ENCODE measurements at places on chromosomes 13 and 19.

GRCh38 chr13:64311112-64311511 lies 2895.5 kb upstream of the PCDH20 start:
- DNase-seq: no peak

- DNase-seq: no peak
Measured at GRCh38 chr19:45444318-45445041, 20.8 kb upstream of the ERCC1 start.

DNA sequence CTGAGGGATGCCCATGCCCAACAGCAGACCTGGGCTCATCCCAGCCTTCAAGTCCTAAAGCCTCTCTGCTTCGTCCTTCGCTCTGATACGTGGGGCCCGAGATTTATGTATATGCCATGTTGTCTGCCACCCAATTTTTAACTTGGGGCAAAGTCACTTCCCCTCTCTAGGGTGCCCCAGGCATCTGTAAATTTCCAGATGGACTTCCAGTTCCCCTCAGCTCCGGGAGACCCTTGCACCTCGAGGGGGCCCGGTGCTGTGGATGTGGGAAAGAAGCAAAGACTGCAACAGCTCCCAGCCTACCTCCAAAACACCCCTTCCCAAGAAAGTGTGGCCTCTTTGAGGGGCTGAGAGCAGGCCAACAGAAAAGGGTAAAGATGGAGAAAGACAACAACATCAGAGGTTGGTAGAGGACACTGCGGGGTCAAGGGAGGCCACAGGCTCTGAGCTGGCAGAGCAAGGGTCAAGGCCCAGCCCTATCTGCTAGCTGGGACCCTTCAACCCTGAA lies 97.4 kb downstream of the STK24 start:
- no peak for DNase-seq

DNA sequence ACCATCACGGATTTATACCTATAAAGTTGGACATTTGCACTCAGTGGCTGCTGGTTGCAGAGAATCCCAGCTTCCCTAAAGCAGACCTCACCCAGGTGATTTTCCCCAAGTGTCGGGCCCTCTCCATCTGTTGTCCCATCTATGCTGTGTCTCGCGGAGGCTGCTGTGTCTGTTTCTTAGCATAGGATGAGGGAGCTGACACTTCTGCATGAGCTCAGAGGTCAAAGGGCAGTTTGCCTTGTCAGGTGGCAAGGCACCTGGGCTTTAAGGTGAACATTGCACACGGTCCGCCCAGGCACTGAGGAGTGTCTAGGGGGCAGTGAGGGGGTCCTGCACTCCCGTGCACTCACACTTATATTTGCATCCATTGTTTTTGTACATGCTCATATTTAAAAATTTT lies 151.6 kb downstream of the ZIC5 start:
- no peak for DNase-seq

GRCh38 chr13:106494506-106494905 lies 41.0 kb downstream of the EFNB2 start:
- DNase-seq: no peak

DNA sequence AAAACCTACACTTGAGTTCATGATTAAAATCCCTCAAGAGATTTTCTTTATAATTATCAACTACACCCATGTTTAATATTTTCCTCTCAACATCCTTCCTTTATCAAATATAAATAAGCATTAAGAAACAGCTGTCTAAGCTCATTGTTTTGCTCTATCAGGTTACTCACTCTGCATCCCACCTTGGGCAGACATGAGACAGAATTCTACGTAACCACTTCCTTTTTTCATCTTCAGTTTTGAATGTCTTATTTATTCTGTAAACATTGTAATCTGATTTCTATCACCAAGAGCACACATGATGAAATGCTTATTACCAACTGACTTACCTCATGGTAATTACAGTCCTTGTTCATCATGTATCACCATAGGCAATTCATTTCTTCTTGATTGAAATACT lies 1256.6 kb upstream of the ATXN8OS start:
- DNase-seq: no peak

DNA sequence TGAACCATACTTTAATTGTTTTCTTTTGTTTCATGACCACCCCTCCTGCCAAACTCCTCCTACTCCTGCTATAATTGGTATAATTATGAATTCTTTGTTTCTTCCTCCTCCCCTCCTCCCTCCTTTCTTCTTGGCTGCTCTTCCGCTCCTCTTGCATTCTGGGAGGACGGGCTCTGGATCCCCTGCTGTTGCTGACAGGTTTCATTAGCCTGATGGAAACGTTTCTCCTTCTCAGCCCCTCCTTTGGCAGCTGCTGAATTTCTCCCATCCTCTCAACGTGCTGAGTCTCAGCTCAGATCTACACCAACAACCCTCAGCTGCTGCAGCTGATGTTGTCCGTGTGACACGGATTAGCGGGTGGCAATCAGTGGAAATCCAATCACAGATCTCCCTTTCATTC lies 97.1 kb upstream of the UBAC2 start:
- no peak for DNase-seq

DNA sequence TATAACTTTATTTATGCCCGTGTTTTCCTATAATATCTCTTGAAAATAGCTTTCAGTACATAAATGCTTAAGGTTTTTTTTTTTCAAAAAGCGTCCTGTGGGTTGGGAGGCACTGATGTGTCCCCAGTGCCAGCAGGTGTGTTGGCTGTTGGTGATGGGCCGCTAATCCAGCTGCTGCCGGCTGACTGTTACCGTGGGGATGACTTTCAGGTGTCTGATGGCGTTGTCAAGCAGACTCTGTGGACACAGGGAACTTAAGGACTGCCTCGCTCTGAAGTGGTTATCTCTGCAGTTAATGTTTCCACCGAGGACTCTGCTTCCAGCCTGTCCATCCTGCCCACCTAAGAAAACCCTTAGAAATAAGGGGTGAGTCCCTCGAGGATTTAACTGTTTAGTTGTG lies 94.5 kb downstream of the ANKRD10 start:
- DNase-seq: no peak

DNA sequence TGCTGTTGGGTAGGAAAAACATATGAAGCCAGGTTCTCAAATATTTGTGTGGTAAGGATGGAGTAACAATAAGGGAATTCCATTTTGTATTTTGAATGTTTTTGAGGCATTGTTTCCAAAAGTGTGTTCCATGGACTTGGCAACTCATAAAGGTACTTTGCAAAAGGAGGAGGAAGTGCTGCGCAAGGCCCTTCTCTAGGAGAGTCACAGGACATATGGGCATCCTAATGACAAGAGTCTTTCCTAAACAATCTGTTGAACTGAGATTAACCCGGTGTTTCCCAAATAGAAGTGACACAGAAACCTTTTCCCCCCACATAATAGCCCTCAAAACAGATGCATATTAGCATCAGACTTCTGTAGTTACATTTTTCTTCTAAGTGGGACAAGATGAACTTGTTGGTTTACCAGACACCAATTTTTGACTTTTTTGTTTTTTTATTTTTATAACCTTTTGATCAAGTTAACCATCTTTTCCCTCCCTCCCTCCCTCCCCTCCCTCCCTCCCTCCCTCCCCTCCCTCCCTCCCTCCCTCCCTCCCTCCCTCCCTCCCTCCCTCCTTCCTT lies 209.3 kb downstream of the PCCA start:
- no peak for DNase-seq

GRCh38 chr13:109859216-109859835 lies 72.9 kb upstream of the IRS2 start:
- DNase-seq: no peak

- no peak for DNase-seq
Measured at GRCh38 chr13:50914848-50915247, 5.3 kb downstream of the RNASEH2B start.

DNA sequence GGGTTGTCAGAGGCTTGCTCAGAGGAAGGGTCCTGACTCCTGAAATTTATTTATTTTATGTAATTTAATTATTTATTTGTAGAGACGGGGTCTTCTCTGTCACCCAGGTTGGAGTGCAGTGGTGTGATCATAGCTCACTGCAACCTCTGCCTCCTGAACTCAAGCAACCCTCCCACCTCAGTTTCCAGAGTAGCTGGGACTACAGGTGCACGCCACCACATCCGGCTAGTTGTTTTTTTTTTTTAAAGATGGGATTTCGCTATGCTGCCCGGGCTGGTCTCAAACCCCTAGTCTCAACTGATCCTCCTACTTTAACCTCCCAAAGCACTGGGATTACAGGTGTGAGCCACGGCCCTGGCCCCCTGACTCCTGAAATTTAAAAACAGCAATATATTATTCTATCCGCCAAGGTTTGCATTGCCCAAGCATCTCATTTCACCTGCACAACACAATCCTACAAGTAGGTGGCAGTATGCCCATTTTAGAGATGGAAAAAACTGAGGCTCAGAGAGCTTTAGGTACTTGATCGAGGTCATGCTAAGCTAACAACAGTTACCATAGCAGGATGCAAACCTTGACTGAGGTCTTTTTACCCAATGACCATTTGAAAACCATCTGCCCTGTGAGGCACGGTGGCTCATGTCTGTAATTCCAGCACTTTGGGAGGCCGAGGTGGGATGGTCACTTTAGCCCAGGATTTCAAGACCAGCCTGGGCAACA lies 18.1 kb downstream of the ARHGEF18 start:
- DNase-seq: no peak

DNA sequence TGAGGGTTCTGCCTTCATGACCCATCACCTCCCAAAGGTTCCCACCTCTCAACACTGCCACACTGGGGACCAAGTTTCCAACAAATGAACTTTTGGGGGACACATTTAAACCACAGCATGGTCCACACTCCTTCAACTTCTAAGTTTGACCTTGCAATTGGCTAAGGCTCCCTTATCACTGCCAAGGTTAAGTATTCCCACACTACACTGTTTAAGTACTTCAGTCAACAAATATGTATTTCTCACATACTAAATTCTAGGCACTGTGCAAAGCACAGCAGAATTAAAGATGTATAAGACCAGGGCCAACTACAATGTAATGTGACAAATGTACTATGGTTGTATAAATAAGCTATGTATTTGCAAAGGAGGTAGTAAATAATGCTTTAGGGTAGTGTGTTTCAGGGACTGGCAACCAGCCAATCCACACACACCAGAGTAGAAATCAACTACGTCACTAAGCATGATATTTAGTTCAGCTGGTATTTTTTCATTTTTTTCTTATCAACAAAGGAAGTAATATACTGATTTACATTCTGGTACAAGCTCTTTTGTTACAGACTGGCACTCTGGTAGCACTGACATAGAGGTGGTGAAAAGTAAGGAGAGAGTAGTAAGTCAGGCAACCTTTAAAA lies 12.2 kb downstream of the NUFIP1 start:
- no peak for DNase-seq

DNA sequence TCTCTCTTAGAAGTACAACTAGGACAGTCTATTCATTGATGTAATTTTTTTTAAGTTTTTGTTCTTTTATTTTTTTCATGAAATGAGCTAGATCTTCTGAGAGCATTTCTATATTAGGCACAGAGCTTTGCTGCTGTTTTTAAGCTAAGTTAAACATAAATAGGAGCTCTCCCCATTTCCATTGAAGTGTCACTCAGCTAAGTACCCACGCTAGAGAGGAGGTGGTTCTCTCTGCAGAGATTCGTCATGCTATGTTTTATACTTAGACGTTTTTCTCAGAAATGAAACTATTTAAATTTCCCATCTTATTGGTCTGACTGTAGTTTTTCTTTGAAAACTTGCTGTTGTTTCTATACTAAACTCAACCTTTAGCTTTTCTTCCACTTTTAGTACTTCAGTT lies 271.5 kb downstream of the PCDH9 start:
- no peak for DNase-seq

DNA sequence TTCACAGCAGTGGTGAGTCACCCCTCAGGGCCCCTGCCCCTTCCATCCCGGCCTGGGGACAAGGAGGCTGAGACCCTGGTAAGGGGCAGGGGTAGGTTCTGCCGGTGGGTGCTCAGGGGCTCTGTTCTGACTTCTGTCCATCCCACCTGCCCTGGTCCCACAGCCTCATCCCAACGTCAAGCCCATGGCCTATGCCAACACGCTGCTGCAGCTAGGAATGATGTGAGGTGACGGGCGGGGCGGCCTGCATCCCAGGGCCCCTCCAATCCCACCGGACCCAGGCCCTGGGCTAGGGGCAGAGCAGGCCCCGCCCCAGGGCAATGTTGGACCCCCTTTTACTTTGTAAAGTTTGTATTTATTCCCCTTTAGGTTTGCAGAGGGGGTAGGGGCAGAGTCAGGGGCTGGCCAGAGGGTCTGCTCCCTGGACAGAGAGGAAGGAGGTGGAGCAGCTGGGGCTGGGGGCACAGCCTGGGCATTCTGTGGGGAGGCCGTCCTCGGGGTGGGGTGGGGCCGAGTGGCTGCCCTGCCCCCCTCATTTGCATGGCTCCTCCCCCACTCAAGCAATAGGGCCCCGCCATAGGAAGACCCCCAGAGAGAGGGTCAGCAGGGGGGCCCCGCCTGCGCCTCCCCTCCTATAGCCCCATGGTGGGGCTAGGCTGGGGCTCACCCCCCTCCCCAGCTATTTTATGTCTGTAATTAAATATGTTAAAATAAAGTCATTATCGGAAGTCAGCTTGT lies 23.1 kb downstream of the CCDC8 start:
- no peak for DNase-seq

GRCh38 chr13:28306325-28306724 lies 168.0 kb downstream of the PAN3 start:
- no peak for DNase-seq

DNA sequence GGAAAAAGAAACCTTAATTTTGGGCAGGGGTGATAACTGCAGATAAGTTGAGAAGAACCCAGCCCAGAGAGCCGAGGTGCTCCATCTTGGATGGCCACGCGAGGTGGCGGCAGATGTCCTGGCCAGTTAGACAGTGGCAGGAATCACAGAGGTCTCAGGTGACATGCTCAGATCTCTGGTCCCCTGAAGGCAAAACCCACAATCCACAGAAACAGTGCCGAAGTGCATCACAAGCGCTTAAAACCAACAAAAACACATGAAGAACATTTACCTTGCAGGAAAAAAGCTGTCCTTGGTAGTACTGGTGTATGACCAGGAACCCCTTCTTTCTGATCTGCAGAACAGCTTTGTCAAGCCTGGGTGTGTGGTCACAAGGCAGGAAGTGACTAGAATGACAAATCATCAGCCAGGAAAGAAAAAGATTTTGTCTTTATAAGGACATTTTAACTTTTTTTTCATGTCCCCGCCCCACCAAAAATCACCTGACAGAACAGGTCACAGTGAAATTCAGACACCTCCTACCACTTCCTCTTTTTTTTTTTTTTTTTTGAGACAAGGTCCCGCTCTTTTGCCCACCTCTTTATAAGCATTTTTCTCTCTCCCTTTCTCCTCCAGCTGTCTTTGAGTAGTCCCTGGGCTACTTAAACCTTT lies at the start of gene LCP1:
TSS of gene LCP1 (minus strand) at position 338 of the 651 bp plus-strand sequence. CDS start 22,515 bp downstream, outside the sequence.
- DNase-seq: no peak

GRCh38 chr19:52700673-52701072 lies 34.2 kb downstream of the ZNF611 start:
- no peak for DNase-seq

DNA sequence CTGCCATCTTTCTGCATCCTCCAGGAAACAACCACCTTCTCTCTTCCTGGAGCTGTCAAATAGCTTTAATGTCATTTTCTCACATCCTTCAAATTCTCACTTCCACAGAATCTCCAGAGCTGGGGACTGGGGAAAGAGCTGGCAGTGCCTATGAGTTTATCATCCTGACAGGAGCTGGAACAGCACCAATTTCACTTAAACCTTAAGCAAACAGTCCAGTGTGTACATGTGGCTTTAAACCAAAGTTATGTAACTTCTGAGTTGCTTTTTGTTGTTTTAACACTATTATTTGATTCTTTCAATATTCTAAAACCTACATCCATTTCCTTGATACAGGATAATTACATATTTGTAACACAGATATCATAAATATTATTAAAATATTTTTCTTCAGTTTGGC lies 331.5 kb upstream of the ARGLU1 start:
- no peak for DNase-seq

Data from GM04504 (cell line).